Uterus (tissue), 4 donors: ENCODE measurements at places on chromosomes 5 and 9.

GRCh38 chr9:125272697-125273096 lies 11.1 kb downstream of the GAPVD1 start:
- no peak for DNase-seq

DNA sequence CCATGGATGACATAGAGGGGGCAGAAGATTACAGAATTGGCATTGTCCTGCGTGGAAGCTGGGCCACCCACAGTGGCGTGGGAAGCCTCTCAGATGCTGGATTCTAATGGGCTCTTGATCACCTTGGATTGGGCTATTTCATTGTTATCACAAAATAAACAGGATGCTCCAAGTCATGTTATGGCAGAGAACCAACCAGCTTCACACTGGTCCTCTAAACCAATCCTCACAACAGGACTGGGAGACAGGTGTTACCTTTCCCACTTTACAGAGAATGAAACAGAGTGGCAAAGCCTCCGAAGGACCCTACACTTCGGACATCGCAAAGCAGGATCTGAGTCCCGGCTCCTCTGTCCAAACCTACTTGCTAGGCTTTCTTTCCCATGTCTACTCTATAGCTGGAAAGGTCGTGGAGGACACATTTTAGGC lies 455 bp upstream of the SMIM3 start:
- no peak for DNase-seq

- no peak for DNase-seq
Observed at GRCh38 chr9:22175972-22176545, 167.0 kb upstream of the CDKN2B start.

DNA sequence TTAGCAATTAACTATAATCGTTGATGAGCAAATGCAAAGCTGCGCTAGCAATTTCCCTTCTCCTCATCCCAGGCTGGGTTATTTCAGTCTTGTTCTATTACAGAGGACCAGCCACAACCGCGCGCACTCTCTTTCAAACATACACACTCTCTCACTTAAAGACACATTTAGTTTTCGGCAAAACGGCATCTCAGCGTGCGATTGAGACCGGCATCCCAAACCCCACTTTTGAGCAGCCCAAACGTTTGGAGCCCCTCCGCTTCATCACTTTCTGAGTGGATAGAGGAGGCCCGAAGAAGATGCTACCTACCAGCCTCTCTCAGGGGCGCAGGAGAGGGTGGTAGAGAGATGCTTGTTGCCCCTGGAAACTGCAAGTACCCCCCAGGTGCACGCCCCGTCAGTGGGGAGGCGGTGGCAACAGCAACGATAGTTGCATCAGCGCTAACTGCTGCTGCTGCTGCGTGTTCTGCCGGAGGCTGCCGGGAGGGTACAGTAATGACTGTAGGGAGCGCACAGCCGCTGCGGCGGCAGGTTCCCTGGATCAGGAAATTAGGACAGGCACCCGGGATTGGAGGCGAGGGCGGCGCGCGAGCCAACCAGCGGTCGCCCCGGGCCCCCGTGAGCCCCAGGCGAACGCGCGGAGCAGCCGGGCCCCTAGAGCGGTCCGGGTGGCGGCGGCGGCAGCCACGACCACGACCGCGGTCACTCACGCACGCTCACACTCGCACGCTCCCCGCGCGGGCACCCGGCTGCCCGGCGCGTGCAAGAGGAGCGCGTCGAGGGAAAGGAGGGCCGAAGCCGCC lies 467 bp upstream of the VLDLR start:
- DNase-seq: peak; percentile 85

- no peak for DNase-seq
Observed at GRCh38 chr5:94901191-94901979, 282.9 kb downstream of the SLF1 start.

- no peak for DNase-seq
Observed at GRCh38 chr5:67541875-67542274, 345.3 kb upstream of the CD180 start.
